ENCODE measurements at places on chromosomes 7 and 10.

DNA sequence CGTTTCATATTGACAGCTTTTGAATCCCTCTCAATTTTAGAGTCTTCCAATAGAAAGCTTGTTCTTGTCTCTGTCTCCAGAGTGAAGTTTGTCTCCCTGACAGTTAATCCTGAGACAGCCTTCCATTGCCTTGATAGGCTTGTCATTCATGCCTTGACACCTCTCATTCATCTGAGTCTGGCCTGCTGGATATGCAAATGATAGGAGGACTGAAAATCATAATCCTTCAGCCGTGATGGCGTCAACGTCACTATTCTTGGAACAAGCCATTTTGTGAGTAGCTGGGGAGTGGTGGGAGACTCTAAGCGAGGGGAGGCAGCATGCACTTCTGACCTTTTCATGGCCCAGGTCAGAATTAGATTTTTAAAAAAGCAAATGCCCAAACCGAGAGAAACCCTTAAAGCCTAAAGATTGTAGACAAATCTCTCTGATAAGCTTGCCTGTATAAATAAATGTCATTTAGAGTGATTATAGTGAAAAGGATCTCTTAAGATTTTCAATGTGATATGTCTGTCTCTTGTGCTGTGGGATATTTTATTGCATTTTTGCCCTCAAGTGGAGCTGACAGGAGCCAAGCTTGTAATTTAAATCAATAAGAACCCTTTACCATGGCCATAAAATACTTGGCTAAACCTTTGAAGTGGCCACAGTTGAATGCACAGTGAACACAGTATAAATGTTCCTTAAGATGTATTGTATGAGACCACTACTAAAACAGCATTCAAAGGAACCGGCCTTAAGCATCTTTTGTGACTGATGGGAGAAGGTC is 148.8 kb downstream of the SNX10 start:
- DNase-seq = no peak

- no peak for DNase-seq
Observed at GRCh38 chr7:95907337-95907736, 135.0 kb downstream of the DYNC1I1 start.

DNA sequence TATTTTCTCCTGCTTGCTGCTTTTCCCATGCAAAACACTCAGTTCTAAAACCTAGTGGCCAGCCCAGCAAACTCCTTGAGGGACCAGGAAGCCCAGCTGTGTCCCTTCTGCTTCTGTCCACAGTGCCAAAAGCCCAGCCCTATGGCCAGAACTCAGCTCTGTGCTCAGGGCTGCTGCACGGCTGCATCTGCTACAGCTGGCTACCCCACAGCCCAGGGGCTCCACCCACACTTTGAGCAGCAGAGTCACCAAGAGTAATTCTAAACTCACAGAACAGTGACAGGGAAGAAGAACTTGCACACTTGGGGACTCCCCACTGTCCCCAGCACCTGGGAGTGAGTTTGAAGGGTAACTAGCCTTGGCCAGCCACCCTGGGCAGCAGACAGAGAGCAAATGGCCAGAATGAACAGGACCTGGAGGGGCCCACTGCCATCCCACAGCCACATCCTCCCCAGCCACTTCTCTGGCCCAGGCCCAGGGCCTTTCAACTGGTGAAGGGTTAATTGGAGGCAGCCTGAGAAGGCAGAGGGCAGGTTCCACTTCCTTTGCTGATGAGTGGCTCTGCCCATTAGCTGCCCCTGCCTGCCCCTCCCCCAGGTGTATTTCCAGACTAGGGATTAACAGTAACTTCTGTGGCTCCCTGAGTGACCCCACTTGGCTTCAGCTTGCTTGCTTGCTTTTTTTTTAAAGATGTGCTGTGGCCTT is 28.1 kb upstream of the TRIM8 start:
- no peak for DNase-seq

DNA sequence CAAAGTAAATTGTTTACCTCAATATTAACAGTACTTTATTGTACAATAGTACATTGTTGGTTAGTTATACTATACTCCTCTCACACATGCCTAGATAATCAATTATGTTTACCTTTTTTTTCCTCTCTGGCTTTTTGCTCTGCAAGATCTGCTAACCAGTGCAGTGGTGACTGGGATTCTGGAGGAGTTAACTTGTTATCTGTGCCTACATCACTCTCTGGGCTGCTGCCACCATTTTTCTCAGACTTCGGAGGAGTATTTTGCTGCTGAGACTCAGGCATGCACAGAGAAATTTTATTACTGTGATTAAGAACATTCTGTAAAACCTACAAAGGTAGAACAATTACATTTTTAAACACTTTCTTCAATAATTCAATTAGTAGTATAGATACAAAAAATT is 59.7 kb downstream of the NRBF2 start:
- DNase-seq = no peak

DNA sequence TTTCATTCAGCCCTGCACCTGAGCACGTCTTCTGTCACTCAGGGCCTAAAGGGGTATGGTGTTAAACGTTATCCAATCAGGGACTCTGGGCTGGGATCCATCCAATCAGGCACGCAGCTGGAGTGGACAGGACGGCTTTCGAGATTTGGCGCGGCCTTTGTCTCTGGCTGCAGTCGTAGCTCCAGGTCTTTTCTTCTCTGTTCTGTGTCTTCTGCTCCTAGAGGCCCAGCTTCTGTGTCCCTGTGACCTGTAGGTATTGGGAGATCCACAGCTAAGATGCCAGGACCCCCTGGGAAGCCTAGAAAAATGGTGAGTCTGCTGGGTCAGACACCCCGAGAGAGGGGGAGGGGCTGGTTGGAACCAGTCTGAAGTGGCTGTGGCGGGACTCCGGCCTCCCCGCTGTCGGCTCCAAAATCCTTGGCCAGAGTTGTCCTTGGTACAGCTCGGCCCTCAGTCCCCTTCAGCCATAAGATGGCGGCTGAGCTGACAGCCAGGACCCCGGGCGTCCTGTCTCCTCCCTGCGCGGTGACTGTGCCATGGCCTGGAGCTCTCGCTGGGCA is 11.7 kb upstream of the ZNF680 start:
- no peak for DNase-seq

- DNase-seq = no peak
Observed at GRCh38 chr10:73585327-73585726, 5.8 kb downstream of the USP54 start.

DNA sequence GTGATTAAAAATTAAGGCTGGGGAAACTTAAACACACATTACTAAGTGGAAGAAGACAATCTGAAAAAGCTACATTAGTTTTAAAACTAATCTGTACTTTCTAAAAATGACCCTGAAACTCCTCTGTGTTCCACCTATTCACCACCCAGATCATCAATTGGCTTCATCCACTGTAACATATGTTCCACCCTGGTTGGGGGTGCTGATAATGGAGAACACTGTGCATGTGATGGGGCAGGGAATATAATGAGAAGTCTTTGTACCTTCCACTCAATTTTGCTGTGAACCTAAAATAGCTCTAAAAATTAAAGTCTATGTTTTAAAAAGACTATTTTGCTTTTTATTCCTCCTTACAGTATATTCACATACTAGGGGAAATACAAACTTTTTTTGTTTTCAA is 132.7 kb downstream of the CNOT4 start:
- no peak for DNase-seq

DNA sequence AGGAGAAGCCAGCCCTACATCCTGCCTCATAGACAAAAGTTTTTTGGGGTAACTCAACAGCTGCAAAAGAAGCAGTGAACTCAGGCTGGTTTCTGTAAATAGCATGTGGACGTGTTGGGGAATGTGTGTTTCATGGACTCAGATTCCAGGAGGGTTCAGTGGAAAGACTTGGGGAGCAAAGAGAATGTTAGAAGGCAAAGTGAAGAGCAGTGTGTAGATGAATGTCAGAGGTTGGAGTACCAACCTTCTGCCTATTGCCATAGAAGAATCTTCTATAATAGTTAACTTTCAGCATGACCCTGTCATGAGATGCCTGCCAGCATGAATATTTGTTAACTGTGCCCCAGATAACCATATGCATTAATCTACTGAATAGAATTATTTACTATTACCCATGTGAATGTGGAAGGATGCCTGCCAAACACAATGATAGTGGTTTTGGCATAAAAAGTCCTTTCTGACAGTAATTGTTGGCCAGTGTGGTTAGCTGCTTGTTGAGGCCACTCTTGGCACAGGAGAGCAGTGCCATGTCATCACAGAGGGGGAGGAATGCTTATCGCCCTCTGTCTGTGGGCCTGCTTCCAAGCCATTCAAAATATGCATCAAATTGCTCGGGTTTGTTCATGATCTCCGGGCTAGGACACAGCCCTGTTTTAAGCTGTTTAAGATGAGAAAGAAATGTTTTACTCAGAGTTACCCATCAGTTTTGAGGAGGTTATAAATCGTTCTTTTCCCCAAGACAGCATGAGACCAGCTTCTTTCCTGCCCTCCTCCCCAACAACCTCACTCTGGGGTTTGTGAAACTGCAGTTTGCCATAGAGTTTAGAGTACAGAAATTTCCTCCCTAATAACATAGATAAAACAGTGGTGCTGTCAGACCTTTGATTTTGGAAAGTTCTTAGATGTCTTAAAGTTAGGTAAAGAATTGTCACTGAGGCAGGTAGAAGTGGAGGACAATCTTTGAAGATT is 165.3 kb downstream of the WNT2 start:
- DNase-seq = no peak

DNA sequence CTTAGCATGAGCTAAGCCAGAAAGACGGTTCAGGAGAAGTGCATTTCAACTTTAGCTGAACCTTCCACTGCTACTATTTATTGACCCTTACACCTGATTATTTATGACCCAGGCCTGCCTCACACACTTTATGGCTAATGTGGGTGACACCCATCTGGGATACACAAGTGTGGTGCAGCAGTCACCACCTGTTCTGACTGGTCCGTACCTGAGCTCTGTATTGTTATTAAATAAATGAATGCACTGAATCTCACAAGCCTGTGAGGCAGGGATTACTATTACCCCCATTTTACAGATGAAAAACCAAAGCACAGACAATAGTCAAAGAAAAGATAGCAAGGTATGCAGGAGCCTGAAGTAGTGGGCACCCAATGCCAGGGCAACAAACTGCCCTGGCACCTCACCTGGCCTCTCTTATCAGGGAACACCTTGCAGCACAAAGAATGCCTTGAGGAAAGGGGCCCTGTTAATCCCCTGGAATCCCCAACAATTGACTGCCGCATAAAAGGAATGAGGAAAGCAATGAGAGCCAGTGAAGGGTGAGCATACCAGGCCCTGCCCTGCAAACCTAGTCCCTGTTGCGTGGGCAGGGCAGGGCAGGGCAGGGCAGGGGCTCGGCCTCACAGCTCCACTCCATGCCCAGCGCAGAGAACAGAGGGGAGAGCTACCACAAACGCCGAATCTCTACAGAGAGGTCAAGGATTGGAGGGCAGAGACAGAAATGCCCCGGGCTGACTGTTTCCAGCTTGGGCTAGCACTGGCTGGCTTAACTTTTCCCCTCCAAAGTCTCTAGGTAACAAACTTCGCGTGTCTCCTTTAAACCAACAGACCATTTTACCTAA is 1.3 kb downstream of the ANXA11 start:
- peak; percentile 68 for DNase-seq

DNA sequence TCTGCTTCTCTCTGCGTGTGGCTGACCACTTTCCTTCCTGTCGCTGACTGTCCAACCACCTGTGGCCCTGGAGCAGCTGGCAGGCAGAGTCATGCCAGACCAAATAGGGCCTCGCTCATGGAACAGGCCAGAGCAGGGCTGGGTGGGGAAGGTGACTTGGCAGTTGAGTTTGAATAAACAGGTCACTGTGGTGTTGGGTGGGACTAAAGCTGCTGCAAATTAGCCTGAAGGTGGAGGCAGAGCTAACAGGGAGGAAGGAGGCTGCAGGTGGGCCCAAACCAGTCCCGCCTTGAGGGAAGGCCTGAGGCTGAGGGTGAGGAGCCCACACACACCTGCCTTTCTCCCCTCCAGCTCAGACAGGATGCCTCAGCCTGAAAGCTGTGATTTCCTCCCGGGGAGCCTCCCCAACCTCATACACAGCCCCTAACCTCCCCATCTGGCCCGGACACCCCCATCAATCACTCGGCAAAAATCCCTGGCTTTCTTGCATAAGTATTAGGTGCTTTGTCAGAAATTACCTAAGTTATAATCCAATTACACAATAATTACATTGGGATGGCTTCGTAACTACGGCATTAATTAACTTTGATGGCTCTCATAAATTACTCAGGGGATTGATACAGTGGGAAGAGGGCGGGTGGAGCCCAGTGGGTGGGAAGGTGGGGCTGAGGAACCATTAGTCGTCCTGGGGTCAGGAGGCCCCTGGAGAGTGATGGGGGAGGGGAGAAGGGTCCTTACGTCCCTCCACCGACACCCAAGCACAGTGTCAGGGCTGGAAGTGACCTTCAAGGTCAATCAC is 97.7 kb upstream of the PCBD1 start:
- DNase-seq = peak; percentile 59

Data from activated CD4-positive, alpha-beta T cell treated with anti-CD3 and anti-CD28 coated beads, Interleukin-2, amount 10 ng/mL, durations not matched to agents 24 days and 14 days (primary cell).